ENCODE measurements at places on chromosomes 5 and 9.

DNA sequence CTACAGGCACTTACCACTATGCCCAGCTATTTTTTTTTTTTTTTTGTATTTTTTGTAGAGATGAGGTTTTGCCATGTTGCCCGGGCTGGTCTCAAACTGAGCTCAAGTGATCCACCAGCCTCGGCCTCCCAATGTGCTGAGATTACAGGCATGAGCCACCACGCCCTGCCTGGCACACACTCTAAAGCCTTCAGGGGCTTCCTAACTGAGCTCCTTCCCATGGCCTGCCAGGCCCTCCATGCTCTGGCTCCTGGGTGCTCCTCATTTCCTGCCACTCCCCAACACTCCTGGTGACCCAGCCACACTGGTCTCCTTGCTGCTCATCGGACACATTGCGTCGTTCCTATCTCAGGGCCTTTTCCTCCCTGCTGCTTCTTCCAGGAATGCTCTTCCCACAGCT, 61.5 kb downstream of the CARTPT start:
- no peak for DNase-seq

- DNase-seq: peak; percentile 9
Observed at GRCh38 chr9:32581512-32582143, 8.7 kb upstream of the NDUFB6 start.

- DNase-seq: no peak
Observed at GRCh38 chr5:113035096-113035495, 58.5 kb downstream of the DCP2 start.

DNA sequence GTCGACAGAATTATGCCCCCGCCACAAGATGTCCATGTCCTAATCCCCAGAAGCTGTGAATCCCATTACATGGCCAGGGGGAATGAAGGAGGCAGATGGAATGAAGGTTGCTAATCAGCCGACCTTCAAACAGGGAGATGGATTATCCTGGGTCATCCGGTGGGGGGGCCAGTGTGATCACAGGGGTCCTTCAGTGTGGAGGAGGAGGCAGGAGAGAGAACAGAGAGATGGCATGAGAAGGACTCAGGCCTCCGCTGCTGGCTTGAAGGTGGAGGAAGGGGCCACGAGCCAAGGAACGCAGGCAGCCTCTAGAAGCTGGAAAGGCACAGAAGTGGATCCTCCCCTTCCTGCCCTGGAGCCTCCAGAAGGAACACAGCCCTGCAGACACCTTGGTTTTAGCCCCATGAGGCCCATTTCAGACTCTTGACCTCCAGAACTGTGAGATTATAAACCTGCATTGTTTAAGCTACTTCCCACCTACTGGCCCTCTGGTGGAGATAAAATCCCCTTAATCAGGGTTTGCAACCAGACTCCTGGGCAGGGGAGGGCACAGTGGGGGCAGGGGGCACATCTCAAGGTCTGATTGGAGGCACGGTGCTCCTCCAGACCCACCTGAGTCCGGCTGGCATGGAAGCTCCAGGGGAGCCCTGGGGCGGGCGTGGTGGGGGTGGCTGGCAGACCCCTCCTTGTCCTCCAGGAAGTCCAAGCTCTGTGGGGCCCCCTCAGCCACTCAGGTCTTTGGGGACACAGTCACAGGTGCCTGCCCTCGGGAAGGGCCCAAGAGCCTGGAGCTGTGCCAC, 13.8 kb downstream of the PTGES2 start:
- no peak for DNase-seq

DNA sequence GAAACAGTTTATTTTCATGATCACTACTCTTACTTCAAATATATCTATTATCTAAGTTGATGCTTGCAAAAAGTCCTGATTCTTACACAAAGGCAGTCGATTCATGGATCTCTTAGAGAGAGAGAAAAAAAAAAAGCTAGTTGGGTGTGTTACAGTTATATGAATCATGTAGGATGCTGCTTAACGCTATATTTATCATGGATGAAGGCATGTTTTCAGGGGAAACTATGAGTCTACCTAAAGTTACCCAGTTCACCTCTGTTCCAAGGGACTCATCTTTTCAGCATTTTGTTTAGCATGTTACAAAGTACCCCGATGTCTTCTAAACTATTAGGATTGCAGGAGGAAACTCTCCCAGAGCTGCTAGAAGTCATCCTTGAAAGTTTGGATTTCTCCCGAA, 13.5 kb downstream of the TMC1 start:
- no peak for DNase-seq

GRCh38 chr9:120713257-120714087, 798 bp downstream of the MEGF9 start:
- DNase-seq: peak; percentile 10

GRCh38 chr5:151023651-151024050, 3.3 kb downstream of the GPX3 start:
- no peak for DNase-seq

- DNase-seq: no peak
Observed at GRCh38 chr9:114096041-114096511, 3.0 kb downstream of the KIF12 start.

GRCh38 chr5:5192681-5193080, 52.6 kb downstream of the ADAMTS16 start:
- DNase-seq: no peak

GRCh38 chr5:86878250-86878649, 260.5 kb downstream of the COX7C start:
- no peak for DNase-seq

DNA sequence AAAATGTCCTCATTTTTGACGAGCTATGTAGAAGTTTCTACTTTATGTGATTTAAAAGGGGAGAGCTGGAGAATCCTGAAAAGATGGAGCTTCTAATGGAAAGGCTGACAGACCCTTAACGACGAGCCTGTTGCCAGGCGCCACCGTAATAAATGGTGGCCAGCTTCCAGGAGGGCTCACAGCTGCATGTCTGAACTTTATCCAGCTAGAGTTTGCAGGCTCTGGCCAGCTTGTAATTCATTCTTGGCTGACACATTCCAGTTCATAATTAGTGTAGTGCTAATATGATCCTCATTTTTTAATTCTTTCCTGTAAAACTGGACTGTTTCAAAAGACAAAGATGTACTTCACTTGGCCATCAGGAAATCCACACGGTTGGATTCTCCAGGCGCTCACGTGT, 246.7 kb downstream of the GAS1 start:
- DNase-seq: no peak

- DNase-seq: no peak
Observed at GRCh38 chr9:104858271-104858670, 69.7 kb downstream of the ABCA1 start.

- no peak for DNase-seq
Observed at GRCh38 chr9:26368241-26368640, 524.4 kb downstream of the CAAP1 start.

GRCh38 chr5:88875341-88876234, 7.4 kb downstream of the MEF2C start:
- no peak for DNase-seq

- no peak for DNase-seq
Observed at GRCh38 chr9:19649336-19650041, 139.3 kb downstream of the SLC24A2 start.

DNA sequence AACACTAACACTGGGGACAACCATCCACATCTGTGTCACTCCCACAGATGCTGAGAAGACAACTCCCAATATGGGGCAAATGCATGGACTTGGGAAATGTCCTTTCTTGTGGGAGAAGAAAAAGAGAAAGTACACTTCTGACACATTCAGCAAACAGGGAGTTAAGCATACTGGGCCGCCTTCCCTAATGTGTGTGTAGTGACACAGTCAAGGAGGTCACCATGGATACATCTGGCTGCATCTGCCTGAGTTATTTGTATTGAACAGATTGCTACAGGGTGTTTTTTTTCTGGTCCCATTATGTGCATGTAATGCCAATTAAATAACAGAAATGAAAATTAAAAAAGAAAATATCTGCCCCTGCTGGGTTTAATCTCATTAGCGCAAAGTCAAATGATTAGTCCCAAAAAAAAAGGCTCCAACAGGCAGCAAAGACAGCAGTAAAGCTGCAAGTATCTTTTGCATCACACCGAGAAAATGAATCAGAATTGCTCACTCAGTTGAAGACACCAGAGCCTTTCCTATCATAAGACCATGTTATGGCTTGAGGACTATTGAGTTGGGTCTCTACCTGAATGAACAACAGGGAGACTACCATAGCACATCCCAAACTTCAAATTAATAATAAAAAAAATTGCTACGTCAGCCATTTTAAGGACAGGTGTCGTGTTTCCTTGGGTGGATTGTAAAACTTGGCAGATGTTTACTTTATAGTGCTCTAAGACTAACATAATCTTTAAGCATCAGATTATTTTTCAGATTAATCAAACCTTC, 395.9 kb downstream of the DTWD2 start:
- DNase-seq: no peak

DNA sequence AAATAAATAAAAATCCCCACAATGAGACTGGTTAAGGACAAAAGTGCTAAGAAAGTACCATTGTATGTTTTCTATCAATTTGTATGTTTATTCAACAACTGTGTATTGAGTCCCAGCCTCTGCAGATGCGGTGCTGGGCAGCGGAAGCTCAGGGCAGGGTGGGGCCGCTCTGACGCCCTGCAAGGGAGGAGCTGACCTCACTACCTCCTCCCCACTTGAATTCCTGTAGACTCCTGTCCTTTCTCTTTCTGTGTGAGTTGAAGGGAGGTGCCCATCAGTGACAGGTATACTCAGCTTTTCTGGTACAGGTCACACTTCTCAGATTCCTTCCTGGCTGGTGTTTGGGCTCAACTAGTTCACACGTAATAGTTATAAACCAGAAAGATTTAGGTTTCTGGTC, 27.0 kb downstream of the ANGPTL2 start:
- no peak for DNase-seq

DNA sequence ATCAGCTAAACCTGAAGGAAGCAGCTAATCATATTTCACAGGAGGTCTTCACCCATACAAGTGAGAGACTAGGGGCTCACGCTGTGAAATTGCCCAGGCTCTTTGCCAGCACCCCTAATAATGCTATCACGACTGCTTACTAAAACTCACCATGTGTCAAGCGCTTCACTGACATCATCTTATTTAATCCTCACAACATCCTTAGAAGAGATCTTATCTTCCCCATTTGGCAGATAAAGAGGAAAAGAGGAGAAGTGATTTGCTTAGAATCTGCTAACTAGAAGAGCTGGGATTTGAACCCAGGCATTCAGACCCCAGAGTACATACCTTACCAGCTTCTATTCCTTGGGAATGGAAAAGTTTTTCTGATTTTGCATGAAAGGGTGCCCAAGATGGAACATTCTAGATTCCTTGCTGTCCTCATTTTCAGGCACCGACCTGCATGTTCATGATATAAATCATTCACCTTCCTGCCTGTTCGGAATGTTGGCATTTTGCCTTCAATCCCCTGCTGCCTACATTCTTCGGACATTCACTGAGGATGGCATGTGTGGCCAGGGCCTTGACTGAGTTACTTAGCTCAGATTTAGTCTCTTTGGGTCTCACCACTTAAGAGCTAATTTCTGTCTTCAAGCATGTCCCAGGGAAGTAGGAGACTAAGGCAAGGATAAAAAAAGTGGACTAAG, 88.1 kb downstream of the SH3TC2 start:
- no peak for DNase-seq

DNA sequence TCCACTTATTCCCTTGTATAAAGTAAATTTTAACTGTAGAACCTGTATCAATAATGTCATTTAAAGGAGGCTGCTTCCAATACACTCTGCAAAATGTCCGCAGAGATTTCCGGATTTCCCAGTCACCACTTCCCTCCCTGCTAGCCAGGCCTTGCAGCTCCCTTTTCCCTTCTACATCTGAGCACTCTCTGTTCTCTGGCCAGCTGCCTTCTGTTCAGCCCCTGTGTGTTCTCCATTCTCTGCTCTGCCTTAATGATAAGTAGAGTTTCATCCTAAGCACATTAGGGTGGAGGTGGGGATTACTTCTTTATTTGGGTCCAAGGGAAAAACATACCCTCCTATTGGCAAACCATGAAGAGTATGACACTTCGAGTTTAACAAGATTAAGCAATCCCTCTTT, 719.6 kb upstream of the WWC1 start:
- no peak for DNase-seq

GRCh38 chr5:15737036-15737821, 237.2 kb downstream of the FBXL7 start:
- no peak for DNase-seq

- DNase-seq: no peak
Observed at GRCh38 chr5:10331341-10331796, 22.1 kb upstream of the MARCHF6 start.

DNA sequence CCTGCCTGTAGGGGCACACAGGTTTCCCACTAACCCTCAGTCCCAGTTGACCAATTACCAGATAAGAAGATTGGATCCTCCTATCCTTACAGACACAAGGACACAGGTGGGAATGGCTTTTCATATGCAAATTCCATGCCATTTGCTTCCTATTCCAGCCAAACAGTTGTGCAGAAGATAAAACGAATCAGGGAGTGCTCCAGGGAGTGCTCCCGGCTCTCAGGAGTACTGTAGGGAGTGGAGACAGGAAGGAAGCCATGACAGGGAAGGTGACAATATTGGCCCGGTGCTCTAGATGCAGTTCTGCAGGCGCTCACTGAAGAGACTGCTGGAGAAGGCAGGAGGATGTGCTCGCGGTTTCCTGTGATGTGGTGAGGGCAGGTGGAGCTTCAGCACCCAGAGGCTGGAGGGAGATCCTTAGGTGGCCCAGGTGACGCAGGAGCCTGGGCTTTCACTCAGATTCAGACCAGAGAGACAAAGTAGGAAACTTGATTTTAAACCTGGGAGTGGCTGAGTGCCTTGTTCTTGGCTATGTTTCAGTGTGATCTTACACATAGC, 260.0 kb downstream of the AUH start:
- peak; percentile 46 for DNase-seq

DNA sequence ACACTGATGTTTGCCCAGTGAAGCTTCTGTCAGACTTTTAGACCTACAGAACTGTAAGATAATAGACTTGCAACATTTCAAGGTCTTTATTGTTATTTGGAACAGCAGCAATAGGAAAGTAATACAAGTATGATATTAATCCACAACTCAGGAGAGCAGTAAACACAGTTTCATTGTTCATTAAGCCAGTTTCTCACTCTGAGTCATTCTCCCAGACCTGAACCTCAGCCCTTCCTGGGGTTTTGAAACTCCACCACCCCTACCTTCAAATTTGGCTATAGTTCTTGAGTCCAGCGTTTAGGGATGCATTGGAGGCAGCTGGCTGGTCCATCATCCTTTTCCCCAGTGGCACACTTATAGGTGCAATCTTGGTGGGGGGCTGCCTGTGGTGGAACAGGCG, 203.2 kb downstream of the RAB3C start:
- no peak for DNase-seq

DNA sequence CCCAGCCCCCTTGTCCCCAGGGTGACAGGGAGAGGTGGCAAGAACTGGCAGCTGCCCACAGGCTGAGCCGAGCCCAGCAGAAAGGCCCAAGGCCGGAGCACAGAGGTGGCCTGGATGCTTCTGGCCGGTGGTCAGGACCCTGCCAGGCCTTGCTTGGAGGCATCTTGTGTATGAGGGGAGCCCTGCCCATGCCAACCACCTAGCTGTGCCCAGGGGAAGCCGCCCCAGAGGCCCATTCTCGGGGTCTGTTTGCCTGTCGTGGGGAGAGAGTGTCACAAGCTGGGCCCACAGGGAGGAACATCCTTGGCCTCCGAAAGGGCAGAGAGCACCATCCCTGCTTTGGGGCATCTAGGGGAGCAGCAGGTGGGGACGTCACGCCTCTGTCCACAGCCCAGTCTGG, 10.0 kb downstream of the NKD2 start:
- no peak for DNase-seq

All from stimulated activated CD4-positive, alpha-beta T cell treated with anti-CD3 and anti-CD28 coated beads, Interleukin-4, amount 100 ng/mL, for 4 hours (primary cell).